Smooth muscle cell of the brain vasculature (primary cell): ENCODE measurements at places on chromosomes 6 and 20.

GRCh38 chr6:101700655-101701054 is 307.1 kb downstream of the GRIK2 start:
- DNase-seq, result no peak

DNA sequence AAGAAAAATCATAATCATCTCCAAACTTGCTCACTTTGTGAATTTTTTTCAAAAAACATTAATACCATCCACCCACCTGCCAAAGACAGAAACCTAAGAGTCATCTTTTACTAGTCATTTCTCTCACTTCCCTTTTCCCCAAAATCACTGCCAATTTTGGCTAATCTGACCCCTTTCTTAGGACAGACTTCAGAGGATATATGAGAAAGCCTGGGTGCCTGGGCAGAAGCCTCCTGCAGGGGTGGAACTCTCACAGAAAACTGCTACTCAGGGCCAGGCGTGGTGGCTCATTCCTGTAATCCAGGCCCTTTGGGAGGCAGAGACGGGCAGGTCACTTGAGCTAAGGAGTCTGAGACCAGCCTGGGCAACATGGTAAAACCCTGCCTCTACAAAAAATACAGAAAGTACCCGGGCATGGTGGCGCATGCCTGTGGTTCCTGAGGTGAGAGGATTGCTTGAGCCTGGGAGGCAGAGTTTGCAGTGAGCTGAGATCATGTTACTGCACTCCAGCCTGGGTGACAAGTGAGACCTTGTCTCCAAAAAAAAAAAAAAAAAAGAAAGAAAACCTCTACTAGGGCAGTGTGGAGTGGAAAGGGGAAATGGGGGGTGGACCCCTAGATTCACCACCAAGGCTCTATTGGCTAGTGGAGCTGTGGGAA is 3.8 kb downstream of the DEK start:
- no peak for DNase-seq

GRCh38 chr6:20204512-20204894 is 7.8 kb downstream of the MBOAT1 start:
- DNase-seq, result no peak

DNA sequence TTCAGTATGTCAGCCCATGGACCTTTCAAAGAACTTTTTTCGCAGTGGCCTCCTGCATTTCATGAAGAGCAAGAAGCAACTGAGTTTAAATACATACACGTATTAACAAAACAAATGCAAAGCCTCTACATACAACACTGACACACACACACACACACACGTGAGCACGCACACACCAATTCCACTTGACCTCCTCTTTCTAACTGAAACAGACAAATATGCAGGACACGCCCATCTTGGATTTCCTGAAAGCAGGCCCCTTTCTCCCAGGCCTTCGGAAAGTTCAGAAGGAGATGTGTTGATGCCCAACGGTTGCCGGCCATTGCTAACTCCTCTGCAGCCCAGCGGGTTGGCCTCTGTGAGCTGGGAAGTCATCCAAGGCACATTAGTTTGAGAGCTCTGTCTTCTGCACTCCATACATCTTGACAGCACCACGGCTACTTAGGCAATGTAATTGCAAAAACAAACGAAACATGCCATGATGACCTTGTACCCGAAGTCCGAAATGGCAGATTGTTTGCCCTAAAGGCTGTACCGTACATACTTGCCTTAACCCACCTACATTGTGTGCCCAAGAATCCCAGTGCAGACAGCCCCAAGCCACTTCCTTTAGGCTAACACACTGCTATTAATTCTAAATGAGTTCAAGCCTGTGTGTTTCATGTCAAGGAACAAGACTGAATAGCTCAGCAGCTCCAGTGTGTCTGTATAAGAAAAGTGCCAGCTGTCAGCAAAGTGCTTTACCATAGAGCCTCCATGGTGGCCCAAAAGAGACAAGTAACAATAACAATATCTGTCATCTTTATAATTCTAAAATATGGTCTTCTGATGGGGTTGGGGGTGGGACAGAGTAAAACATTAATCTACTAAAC is 138.8 kb upstream of the RNF217 start:
- DNase-seq, result no peak

- no peak for DNase-seq
Measured at GRCh38 chr6:25961619-25962148, 918 bp upstream of the TRIM38 start.

- no peak for DNase-seq
Measured at GRCh38 chr20:41508335-41508734, 109.8 kb downstream of the CHD6 start.

DNA sequence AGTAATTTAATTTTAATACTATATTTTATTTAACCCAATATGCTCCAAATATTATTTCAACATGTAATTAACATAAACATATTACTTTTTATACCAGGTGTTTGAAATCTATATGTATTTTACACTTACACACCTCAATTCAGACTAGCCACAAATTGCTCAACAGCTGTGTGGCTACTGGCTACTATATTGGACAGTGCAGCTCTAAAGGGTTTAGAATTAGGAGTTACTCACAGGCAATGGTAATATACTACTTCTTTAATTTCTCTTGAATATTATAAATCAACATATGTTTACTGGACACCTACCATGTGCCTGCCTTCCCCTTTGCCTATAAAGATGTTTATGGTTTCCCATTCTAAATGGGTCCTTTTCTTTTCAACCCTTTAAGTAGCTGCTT is 2.3 kb downstream of the MTRF1L start:
- no peak for DNase-seq

- no peak for DNase-seq
Measured at GRCh38 chr20:57180954-57181353, 85.5 kb downstream of the BMP7 start.

- no peak for DNase-seq
Measured at GRCh38 chr6:46949632-46950280, 28.0 kb upstream of the ADGRF5 start.

DNA sequence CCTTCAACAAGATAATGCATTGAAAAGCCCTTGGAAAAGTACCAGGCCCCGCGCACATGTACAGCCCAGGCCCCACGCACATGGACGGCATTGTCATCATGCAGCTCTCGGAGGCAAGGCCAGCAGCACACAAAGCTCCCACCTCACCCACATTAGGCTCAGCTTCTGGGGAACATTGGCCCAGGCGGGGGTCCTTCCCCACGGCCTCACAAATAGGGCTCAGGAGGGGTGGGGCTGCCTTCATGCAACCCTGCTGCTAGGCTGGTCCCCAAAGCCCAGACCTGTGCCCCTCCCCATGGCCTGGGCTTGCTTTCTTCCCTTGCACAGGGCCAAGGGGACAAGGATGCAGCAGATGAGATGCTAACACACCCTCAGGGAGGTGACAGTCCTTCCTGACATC is 26.7 kb downstream of the NPEPL1 start:
- no peak for DNase-seq

- DNase-seq, result no peak
Measured at GRCh38 chr6:149761438-149761837, 11.9 kb downstream of the PCMT1 start.

- no peak for DNase-seq
Measured at GRCh38 chr6:139378882-139379341, 4.5 kb upstream of the CITED2 start.

GRCh38 chr20:6034134-6034969 is 19.5 kb downstream of the LRRN4 start:
- DNase-seq, result no peak

DNA sequence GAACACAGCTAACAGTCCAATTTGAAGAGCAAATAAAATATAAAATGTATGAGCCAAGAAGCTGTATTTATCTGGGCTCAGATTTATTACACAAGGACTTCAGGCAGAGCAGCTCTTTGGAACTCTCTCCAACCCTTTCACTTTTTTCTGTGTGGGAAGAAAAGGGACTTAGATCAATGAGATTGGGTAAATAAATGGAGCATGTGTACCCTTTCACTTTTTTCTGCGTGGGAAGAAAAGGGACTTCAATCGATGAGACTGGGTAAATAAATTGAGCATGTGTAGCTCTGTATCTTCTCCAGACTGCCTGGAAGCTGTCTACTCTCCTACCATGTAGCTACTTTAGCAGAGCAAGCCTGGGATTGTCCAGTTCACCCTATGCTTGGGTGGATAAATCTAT is 10.7 kb downstream of the SLC17A3 start:
- no peak for DNase-seq

- no peak for DNase-seq
Measured at GRCh38 chr6:136887953-136888352, 34.1 kb upstream of the SLC35D3 start.

DNA sequence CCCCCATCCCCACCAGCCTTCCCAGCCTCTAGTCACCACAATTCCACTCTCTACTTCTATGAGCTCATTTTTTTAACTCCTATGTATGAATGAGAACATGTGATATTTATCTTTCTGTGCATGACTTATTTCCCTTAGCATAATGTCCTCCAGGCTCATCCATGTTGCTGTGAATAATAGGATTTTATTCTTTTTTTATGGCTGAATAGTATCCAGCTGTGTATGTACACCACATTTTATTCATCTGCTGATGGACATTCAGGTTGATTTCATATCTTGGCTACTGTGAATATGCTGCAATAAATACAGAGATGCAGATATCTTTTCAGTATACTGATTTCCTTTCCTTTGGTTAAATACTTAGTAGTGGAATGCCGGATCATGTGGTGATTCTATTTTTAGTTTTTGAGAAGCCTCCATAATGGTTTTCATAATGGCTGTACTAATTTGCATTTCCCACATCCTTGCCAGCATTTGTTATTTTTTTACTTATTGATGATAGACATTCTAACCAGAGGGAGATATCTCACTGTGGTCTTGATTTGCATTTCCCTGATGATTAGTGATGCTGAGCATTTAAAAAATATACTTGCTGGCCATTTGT is 194.9 kb downstream of the PACRG start:
- no peak for DNase-seq

- DNase-seq, result no peak
Measured at GRCh38 chr6:36700831-36701230, 3.2 kb downstream of the RAB44 start.

DNA sequence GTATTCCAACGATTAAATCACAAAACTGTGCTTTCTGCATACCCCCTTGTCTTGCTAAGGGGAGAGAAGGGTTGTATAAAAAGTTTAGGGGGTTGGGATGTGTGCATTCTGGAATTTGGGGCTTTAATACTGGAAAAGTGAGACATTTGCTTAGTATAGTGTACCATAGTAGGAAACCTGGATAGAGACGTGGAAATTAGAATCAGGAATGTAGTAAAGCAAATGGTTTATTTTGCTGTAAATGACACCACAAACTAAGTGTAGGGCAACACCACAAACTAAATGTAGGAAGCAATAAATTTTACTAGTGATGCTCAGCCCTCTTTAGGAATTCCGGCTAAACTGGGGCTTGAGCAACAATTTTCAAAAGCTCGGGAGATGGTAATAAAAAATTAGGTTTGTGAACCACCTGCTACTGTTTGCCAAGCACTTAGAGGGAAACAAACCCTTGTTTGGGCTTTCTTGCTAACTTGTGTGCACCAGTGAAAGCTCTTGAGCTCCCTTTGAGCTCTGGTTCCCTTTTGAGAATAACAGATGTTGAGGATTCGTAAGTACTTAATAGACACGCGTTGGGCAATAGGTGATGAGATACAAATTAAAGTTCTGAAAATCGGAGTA is 13.8 kb downstream of the BRD2 start:
- DNase-seq, result no peak

DNA sequence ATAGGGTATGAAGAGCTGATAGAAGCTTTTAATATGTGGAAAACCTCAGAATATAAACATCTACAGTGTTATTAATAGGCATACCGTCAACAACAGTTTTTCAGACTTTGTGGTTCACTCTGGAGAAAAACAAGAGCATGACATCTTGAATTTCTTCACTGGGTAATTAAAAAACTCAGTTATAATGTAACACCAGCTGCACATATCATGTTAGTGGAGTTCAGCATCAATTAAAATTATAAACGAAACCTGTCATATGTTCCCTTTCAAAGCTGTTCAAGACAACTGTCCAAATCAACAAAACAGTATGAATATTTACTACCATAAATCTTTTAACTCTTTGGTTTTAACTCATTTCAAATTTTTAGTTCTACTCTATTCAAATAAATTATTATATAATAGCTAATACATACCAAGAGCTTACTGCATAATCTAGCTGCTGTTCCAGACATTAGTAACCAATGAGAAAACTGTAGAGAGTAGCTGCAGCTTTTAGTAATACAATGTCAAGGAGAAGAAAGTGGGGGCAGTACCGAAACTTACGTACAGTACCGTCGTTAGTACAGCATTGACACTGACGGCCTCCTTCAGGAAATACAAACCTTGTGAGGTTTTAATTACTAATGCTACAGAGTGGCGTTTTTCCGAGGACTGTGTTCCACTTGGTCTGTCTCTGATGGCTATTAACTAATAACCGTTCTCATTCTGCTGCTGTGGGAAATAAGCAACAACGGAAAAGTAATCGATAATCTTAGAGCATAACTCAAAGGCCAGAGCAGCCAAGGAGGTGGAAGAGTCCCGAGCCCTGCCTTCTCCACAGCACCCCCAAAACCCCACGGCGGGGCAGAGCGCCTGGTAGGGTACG is 532 bp upstream of the PM20D2 start:
- DNase-seq, result no peak

- DNase-seq, result no peak
Measured at GRCh38 chr6:12235341-12235740, 54.8 kb upstream of the EDN1 start.
